ENCODE measurements at places on chromosomes 5 and 9. TPM values are rescaled to one million over a fixed set of nuclear protein-coding genes. Genes with fewer than 3 reads are reported as not detected.

BTNL9 gene
- 9.2 TPM for total RNA-seq

C9orf57 gene
- total RNA-seq, result not detected

BTNL3 gene
- total RNA-seq, result 0.36 TPM

MEIKIN gene
- not detected for total RNA-seq

SPATA31A7 gene
- total RNA-seq, result not detected

HMCN2 gene
- 58.1 TPM for total RNA-seq

LURAP1L gene
- total RNA-seq, result 29.3 TPM

IL17B gene
- total RNA-seq, result 3.0 TPM

ADAMTS16 gene
- 0.16 TPM for total RNA-seq

RNF183 gene
- total RNA-seq, result not detected

CNTNAP3 gene
- total RNA-seq, result 14.7 TPM

SLC25A2 gene
- total RNA-seq, result not detected

AK1 gene
- 73.2 TPM for total RNA-seq

SLCO4C1 gene
- total RNA-seq, result under 0.01 TPM

FRRS1L gene
- total RNA-seq, result 3.3 TPM

CCDC152 gene
- 0.71 TPM for total RNA-seq

CNOT6 gene
- 16.0 TPM for total RNA-seq

TAF11L3 gene
- not detected for total RNA-seq

RIMOC1 gene
- total RNA-seq, result 19.3 TPM

PCSK5 gene
- total RNA-seq, result 14.3 TPM

NXNL2 gene
- total RNA-seq, result not detected

LRRC19 gene
- not detected for total RNA-seq

TAF11L5 gene
- not detected for total RNA-seq

MZB1 gene
- total RNA-seq, result not detected

COL5A1 gene
- total RNA-seq, result 36.0 TPM

C5orf58 gene
- not detected for total RNA-seq

CRB2 gene
- 0.14 TPM for total RNA-seq

PTPA gene
- 76.3 TPM for total RNA-seq

ECSCR gene
- 14.8 TPM for total RNA-seq

CCDC107 gene
- 88.9 TPM for total RNA-seq
